Pericardium fibroblast (primary cell): ENCODE measurements at places on chromosomes 4 and X. TPM values are rescaled to one million over a fixed set of nuclear protein-coding genes. Genes with fewer than 3 reads are reported as not detected.

Gene MMRN1
- 0.58 TPM in 1 of 2 replicates, not detected in the other for total RNA-seq

Gene PGRMC1
- total RNA-seq = 102 and 120 TPM in 2 replicates

Gene MGAT4D
- total RNA-seq = not detected in 2 replicates

Gene ASB9
- 0.17 and 0.23 TPM in 2 replicates for total RNA-seq

Gene UGT2B17
- not detected in 2 replicates for total RNA-seq

Gene ARX
- not detected in 2 replicates for total RNA-seq

Gene ADGRL3
- total RNA-seq = 1.0 and 3.7 TPM in 2 replicates

Gene IL2RG
- not detected in 2 replicates for total RNA-seq

Gene CD99L2
- total RNA-seq = 55.4 and 64.2 TPM in 2 replicates

Gene GATA1
- not detected in 2 replicates for total RNA-seq

Gene NRK
- total RNA-seq = 21.9 and 46.1 TPM in 2 replicates

Gene AKAP4
- not detected in 2 replicates for total RNA-seq

Gene SYTL5
- total RNA-seq = 0.35 TPM in 1 of 2 replicates, not detected in the other

Gene RAB41
- total RNA-seq = not detected in 2 replicates

Gene ARHGAP36
- total RNA-seq = not detected in 2 replicates

Gene ALB
- total RNA-seq = not detected in 2 replicates

Gene PCSK1N
- total RNA-seq = 0.70 and 3.7 TPM in 2 replicates

Gene NWD2
- total RNA-seq = not detected in 2 replicates
